ENCODE measurements at places on chromosomes 11 and 22.

DNA sequence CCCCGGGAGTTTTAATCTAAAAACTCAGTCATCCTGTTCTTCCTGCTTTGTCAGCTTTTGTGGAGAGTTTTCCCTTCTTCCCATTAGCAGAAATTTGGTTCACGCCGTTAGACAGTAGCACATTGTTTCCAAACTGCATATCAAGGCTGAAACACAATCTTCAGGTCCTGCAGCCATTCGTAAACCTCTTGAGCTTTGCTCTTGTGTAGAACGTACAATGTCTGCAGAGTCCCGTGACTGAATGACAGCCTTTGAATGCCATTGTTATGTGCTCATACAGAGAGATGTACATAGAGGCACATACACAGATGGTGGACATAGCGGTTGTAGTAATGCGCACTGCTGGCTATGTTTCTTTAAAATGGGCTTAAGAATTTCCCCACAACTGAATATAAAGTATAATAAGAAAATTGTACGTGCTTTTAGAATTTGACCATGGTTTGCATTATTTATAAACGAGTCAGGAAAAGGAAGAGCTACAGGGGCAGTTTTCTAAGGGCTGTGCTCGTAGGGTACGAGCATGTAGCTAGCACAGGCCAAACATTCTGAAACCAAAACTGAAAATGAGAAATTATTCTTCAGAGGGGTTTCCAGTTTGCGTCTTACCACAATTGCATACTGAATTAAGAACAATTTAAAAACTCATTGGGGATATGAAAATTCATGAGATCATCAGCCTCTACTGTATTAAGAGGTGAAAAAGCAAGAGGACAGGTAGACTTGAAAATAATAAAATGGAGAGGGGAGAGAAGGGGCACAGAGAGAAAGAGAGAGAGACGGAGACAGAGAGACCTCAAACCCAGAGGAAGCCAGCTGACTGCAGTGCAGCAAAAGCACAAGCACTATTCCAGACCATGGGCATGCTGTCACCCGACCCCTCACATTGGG lies 310.1 kb downstream of the CADM1 start:
- DNase-seq = no peak

DNA sequence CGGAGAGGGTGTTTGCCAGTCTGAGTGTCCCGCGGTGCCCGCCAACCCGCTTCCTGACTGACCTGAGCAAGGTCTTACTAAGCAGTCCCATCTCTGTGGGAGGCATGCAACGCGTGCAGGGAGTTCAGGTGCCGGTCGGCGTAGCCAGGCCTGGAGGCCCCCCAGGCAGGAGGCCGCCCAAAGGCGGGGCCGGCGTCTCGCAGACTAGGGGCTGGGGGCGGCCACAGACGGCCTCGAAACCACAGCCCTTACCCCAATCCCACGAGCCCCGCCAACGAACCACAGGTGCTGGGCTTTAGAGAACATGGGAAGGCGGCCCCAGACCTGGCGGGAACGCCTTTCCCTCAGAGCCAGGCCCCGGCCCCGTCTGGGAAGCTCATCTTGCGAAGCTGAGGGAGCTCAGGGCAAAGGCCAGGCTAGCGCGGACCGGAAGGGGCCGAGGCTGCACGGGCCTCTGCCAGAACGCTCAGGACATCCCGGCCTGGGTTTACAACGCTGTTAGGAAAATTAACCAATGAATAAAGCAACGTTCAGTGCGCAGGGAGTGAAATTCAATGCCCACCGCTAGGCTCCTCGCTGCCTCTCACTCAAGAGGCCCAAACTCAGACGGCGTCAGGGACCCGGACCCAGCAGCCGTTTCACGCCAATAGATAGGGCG lies 2.1 kb upstream of the MTFP1 start:
- no peak for DNase-seq

- no peak for DNase-seq
Observed at GRCh38 chr11:70471254-70471653, 72.9 kb downstream of the CTTN start.

DNA sequence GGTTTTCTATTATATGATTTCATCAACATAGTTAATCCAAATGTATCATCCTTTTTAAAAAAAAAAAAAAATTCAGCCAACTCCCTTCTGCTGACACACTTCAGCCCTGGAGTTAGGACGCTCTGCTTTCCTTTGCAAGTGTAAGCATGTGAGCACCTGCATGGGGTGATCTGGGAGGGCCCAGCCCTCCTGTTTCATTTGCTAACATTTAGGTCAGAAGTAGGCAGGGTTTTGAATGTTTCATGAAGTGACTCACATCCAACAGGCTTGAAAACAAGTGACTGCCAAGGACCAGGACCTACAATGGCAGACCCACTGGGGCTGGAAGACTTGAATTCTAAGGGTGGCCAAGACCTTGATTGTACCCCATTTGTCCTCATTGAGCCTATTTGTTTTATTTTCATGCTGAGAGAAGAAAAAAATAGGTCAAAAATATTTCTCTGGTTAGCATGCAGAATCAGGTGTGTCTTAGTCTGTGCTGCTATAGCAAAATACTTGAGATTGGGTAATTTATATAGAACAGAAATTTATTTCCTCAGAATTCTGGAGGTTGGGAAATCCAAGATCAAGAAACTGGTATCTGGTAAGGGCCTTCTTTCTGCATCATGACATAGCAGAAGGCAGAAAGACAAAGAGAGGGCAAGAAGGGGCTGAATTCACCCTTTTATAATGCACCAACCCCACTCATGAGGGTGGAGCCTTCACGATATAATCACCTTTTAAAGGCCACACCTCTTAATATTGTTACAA lies 137.6 kb downstream of the CD44 start:
- no peak for DNase-seq

DNA sequence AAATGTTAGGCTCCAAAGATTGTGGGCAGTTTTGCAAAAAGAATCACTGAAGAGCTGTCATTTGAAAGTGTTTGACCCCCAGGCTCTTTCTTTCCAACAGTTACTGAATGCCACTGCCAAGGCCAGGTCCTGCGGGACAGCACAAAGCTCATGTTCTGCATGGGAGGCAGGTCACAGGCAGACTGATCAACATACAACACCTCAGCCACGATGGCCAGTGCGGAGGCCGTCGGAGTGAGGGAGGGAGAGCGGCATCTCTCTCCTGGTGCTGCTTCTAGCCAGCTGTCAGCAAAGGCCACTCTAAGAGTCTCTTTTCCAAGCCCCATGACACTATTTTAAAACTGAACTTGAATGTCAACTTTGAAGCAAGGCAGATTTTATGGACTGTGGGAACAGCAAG lies 49.9 kb downstream of the ARFGAP3 start:
- DNase-seq = no peak

GRCh38 chr11:111001081-111001430 lies 244.5 kb upstream of the POU2AF2 start:
- no peak for DNase-seq

- no peak for DNase-seq
Observed at GRCh38 chr11:70854901-70855556, 397.3 kb downstream of the SHANK2 start.

GRCh38 chr22:31891366-31892079 lies 52.8 kb upstream of the YWHAH start:
- DNase-seq = no peak

DNA sequence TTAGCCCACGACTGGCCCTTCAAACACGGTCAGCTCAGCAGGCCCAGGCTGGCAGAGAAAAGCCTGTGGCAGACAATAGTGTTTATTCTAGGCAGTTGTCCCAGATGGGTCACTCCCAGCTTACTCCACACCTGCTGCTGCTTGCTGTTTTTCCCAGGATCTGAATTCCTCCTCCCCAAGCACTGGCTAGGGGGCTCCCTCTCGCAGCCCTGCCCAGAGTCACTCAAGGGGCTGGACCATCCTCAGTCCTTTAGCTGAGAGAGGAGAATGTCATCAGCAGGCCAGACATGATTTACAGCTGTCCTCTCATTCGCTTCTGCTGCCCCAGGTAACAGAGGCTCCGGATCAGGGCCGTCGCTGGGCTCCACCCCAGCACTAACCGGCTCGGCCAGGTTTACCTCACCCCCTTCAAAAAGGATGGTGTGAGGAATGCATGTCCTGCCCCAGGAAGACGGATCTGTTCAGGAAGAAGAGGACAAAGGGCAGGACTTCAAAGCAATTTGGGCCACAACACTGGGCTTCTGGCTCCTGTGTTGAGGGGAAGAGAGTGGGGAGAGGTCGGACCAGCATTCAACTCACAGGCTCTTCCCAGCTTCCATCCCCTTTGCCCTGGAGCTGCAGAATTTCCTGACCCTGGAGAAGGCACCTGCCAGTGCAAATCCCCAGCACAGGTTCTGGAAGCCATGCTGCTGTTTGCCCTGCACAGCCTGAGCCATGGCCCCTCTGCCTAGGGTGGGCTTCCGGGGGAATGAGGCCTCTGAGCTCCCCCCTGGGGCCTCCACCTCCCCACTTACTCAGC lies 59.7 kb upstream of the BARX2 start:
- no peak for DNase-seq

GRCh38 chr11:31687256-31687655 lies 123.9 kb downstream of the PAX6 start:
- no peak for DNase-seq

DNA sequence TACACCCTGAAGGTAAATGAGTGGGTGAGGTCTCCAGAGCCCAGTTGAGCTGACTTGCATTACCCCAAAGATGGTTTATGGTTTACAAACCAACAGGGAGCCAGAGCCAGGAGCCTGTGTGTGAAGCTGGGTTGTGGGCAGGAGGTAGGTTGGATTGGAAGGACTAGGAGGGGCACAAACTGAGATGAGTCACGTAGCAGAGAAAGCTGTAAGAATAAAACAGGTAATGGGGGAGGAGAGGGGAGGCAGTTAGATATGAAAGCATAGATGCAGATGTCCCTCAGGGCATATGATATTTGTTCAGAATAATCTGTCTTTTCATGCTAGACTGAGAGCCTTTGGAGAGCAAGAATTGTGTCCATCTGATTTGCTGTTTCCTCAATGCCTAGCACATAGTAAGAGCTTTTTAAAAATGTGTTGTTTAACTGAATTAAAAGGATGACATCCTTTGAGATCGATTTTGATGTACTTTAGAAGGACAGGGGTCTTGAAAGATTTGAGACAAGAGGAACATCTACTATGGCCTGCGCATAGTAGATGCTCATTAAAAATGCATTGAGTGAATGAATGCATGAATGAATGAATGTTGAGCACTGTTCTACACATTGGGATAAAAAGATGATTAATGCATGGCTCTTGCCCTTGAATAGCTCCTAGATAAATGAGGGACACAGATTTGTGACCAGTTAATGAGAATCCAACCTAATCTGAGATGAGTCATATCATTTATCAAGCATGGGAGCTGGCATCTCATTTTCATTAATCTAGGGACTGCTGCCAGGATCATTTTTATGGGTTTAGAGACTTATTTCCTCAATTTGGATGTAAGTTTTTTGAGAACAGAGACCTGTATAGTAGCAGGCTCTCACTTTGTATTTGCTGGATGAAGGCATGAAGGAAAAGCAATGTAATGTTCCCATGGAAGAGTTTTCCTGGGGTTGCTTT lies 175.8 kb upstream of the BDNF start:
- no peak for DNase-seq

DNA sequence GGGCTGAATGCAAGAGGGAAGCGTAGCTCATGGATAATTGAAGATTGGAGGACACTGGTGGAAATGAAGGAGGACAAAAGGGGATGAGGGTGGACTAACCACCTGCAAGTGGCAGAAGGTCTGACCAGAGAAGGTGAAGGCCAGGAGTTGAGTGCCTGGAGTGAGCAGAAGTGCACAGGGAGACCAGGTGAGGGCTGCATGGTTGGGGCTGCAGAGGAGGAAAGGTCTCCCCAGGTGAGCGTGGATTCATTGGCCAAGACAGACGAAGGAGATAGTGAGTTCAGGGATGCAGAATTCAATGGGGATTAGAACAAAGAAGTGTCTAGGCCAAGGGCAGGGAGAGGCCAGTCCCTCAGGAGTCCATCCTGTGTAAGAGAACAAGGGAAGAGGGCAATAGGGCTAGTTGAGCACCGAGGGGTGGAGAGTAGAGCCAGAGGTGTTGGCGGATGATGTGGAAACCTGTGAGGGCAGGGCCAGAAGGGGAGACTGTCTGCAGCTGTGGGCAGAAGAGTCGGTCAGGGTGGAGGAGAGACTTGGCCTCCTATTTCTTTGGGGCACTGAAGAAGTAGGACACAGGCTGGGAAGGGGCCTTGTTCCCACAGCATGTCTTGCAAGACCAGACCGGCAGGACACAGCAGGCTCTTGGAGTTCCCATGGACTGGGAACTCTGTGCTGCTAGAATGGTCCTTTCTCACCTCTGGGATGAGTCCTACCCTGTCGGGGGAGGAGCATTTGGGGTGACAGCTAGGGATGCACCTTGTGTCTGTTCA lies 6.7 kb downstream of the TRIM29 start:
- DNase-seq = peak; percentile 23

DNA sequence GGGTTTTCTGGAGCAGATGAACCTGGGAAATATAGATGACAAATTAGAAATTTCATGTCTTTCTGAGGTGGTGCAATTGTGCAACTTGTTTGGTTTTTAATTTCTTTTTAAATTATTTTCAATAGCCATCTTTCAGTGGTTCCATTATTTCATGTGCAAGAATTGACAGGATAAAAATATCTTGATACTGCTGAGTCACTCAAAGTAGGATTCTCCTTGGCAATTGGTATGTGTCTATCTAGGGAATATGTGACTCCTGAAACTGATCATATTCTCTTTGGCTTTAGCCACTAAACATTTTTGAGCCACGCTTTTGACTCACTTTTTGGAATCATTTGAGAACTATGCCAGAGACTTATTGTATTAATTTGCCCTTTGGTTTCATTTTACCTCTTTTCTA lies 331.5 kb downstream of the KCNA4 start:
- DNase-seq = no peak

DNA sequence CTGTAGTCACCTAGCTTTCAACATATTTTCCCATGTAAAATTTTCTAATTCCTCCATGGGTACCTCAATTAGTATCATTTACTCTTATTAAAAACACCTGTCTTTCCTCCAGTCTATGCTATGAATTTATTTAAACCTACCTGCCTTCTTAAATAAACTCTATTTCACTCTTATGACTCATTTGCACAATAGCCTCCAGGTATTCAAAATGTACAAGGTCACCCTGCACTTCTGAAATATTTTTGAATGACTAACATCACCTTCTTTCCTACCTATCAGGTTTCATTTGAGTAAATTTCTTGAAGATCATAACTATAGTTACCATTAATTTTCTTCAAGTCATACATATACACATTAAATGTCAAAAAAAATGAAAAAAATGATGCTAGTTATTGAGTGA lies 939.7 kb downstream of the DLG2 start:
- no peak for DNase-seq

DNA sequence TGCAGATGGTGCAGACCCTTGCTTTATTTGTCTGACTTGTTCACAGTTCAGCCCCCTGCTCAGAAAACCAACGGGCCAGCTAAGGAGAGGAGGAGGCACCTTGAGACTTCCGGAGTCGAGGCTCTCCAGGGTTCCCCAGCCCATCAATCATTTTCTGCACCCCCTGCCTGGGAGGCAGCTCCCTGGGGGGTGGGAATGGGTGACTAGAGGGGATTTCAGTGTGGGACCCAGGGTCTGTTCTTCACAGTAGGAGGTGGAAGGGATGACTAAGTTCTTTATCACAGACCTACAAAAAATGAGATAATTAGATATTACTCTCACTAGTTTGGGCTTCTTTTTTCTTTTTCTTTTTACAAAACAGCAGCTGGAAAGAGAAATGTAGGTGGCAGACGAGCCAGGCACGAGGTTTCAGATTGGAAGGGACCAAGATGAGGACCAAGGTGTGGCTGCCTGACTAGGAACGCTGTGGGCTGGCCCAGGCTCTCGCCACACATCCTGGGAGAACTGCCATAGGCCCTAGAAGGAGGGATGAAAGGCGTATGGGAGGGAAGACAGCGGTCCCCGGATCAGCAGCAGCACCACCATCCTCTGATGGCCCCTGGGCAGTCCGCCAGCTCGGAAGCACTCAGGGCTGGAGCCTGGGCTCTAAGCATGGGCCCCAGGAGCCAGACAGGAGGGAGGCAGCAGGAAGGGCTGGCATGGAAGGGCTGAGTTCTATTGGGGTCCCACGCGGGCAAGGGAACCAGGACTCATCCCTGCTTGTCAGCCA lies 14.2 kb downstream of the TXN2 start:
- peak; percentile 75 for DNase-seq
